ENCODE measurements at places on chromosomes 16 and 17. TPM values are rescaled to one million over a fixed set of nuclear protein-coding genes. Genes with fewer than 3 reads are reported as not detected.

DNA sequence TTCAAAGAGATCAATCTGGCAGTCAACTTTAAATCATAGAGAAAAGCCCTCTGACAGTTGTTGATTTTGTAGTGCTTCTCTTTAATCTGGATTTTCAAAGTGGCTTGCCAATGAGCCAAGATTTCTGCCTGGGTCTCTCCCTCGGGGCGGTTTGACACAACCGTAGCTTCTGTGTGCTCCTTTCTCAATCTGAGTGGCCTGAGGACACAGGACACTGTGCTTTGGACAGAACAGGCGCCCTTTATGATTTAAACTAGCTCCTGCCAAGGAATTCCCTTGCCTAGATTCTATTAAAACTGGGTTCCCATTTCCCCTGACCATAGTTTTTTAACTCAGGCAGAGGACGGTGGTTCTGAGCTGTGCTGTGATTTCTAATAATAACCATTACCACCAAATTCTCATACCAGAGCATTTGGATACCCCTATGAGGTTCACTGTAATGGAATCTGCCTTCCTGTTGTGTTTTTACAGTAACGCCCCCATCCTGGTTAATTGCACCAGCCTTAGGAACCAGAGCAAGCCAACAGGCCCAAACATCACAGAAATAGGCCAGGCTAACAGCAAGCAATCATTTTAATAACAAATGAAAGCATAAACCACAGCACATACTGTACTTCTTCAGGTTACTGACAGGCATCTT, 4.0 kb downstream of the ZFHX3 start:
- DNase-seq: no peak

GRCh38 chr16:67538666-67539101, 10.1 kb downstream of the RIPOR1 start:
- DNase-seq: no peak

The NOS2 gene
- 0.12 TPM for total RNA-seq

The TNFSF13 gene
- 120 TPM for total RNA-seq

DNA sequence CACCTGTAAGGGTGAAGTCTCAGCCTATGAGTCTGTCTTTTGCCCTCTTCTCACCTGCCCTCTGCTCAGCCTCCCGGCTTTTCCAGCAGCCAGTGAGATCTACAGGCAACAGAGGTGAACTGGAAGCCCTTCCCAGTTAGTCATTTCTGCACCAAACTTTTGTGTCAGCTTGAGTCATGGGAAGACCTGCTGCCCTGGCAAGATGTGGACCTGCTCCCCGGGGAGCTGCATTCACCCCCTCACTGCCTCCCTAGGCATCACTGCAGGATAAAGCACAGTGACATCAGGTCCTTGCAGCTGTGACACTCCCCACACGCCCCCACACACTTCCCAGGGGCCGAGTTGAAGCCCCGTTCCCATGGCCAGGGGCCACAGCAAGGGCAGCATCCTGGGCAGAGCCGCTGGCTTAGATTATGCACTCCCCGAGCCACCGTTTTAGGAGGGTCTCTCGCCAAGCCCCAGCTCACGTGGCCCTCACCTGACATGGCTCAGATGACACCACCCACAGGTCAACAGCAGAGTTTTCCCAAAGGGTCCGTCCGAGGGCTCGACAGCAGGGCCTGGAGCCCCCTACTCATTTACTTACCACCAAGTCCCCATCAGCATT, 6.5 kb upstream of the ABR start:
- DNase-seq: no peak

GRCh38 chr16:72840631-72841381, 207.1 kb downstream of the ZFHX3 start:
- DNase-seq: no peak

DNA sequence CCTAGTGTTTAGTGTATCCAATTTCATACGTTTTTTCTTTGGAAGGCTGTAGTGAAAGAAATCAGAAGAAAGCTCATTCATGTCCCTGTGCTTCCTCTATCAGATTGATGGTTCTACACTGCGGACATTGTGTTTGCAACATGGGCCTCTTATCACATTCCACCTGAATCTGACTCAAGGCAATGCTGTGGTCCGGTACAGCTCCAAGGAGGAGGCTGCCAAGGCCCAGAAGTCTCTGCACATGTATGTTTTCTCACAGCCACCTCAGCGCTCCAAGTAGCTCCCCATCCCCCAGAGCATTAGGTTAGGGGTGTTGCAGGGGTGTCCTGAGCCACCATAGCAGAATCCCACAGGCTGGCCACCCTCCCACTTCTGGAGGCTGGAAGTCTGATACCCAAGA, 25.2 kb downstream of the TMC6 start:
- DNase-seq: no peak

- DNase-seq: no peak
Measured at GRCh38 chr16:70320121-70320520, 21.1 kb downstream of the DDX19B start.

The MAP2K6 gene
- 20.1 TPM for total RNA-seq

The NECAB2 gene
- 0.29 TPM for total RNA-seq

The KLHL36 gene
- 76.2 TPM for total RNA-seq

Data from mucosa of gallbladder (tissue), 1 donor.